ENCODE measurements at places on chromosomes 2 and 18. TPM values are rescaled to one million over a fixed set of nuclear protein-coding genes. Genes with fewer than 3 reads are reported as not detected.

GRCh38 chr2:222522082-222522481 is 97.7 kb downstream of the SGPP2 start:
- DNase-seq, result no peak

DNA sequence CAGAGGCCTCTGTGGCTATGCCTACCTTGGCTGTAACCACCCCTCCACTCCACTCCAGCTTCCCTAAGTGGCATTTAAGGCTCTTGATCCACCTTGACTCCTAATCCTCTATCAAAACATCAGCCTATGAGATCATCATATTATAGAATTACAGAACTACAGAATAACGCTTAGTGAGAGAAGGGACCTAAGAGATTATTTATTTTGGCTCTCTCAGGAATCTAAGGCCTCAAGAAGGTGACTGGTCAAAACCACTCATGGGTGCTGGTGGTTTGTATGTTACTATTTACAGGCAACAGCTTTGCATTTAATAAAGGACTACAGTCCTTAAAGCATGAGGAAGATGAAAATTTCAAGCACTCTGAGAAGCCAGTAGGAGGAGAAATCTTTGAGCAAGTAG is 118.8 kb downstream of the FSHR start:
- DNase-seq, result no peak

GCG gene
- not detected for total RNA-seq

ACMSD gene
- total RNA-seq, result not detected

RAB6D gene
- under 0.01 TPM for total RNA-seq
